ENCODE measurements at places on chromosomes 7 and 10.
A peak's percentile ranks its signal among the peaks of the same experiment; 100 is the strongest.

DNA sequence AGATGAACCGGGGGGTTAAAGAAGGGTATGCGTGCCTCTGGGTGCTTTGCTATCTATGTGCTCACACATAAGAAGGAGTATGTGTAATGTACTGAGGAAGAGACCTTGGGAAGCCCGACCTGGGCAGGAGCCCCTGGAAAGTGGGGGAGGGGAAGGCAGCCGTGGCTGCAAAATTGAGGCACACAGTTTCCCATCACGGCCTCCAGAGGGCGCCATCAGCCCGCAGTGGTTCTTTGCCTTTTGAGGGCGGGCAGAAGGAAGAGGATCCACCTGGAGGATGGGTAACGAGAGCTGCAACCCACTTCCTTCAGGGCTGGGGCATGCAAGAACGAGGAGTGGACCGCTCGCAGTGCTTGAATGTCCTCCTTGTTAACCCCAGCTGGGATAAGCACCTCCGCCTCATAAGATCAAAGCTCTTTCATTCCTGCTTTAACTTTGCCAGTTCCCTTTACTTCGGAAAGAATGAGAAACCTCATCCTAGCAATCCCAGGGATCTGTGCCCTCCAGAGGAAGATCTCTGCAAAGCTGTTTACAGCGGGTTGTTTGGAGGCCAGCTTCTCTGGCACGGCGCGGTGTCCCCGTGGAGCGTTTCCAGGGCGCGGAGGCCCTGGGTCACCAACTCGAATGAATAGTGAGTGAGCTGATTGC, 77.9 kb downstream of the PCGF5 start:
- DNase-seq = peak; percentile 65

DNA sequence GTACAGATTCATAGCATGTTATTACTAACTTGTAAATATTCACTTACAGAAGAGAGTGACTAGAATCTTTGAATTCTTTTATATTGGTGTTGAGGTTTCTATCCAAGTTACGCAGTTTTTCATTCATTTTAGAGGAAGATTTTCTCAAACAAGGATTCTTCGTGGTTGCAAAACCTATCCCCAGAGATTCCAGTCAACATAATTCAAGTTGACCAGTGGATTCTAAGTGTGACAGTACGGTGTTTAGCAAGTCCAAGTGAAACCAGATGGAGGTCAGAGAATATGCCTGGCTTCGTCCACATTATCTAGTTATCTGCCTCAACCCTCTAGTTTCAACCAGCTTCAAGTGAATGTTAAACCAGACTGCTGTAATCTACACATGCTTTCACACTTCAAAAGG, 131.9 kb downstream of the SDK1 start:
- DNase-seq = no peak

- no peak for DNase-seq
These were observed 386.6 kb upstream of the POM121L12 start for GRCh38 chr7:52648872-52649271.

DNA sequence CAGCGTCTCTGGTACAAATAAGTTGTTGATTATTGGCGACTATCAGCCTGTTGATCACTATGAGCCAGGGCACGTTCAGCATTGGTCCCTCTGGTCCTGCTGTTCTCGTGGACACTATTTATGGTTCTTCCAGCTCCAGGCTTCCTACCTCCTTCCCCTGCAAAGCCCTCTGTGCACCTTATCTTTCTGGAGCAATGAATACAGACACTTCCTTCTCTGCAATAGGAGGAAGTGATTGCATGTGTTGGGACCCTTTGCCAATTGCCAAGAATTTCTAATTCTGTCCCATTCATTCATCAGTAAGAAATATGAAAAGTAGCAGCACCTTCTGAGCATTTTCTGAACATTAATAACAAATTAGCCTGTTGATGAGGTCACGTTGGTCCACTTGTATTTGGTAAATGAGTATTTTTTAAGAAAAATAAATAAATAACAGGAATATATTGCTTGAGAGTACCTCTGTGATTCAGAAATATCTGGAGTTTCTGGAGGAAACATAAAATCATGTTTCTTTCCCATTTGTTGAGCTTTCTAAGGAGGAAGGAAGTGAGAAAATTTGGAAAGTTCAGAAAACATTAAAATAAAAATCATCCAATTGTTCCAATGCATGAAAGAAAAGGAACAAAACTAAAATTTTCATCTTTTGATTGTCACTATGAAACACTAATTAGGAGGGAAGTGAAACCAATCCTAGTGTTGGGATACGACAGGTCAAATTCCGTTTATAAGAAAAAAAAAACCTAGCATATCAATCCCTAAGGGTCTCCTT, 259.1 kb upstream of the KLF6 start:
- DNase-seq = no peak

GRCh38 chr7:107201795-107202450, 33.1 kb downstream of the HBP1 start:
- DNase-seq = peak; percentile 55

GRCh38 chr7:129886167-129886817, 66.5 kb downstream of the UBE2H start:
- no peak for DNase-seq

DNA sequence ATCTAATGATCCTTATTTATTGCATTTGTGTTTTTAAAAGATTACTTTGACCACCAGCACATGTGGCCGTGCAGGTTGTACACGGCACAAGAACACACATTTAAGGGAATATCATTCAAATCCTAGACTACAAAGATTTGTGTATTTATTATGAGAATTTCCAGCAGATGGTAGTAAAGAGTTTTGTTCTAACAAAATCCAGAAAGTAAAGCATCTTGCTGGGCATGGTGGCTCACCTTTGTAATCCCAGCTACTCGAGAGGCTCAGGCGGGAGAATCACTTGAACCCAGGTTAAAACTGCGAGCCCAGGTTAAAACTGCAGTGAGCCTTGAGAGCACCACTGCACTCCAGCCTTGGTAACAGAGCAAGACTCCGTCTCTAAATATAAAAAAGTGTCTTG, 31.5 kb downstream of the MACROH2A2 start:
- no peak for DNase-seq

DNA sequence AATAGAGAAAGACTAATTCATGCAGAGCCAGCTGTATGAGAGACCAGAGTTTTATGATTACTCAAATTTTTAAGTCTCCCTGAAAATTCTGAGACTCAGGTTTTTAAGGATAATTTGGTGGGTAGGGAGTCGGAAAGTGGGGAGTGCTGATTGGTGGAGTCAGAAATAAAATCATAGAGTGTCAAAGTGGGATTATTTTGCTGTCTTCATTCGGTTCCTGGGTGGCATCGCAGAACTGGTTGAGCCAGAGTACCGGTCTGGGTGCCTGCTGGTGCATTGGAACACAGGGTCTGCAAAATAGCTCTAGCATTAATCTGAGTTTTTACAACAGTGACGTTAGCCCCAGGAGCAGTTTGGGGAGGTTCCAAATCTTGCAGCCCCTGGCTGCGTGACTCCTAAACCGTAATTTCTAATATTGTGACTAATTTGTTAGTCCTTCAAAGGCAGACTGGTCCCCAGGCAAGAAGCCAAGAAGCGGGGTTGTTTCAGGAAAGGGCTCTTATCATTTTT, 32.4 kb downstream of the GPRIN2 start:
- DNase-seq = no peak

GRCh38 chr10:86233131-86233530, 133.5 kb downstream of the GRID1 start:
- no peak for DNase-seq

DNA sequence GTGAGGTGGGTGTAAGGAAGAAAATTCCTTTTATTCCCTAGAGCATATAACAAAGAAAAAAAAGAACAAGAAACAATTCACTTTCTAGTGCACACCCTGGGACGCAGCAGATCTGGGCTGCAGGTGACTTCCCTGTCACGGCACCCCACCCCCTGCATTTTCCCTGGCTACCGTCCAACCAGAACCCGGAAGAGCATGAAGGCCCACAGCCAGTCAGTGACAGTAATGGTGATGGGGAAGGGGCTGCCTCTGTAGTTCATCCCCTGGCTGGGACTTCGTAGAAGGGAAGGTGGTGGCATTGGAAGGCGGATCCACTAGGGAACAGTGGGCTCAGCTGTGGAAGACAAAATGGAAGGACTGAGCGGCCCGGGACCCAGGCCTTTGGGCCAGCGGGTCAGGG, 236.7 kb downstream of the BUB3 start:
- no peak for DNase-seq

GRCh38 chr10:51691135-51691534, 8.3 kb downstream of the CSTF2T start:
- DNase-seq = no peak

DNA sequence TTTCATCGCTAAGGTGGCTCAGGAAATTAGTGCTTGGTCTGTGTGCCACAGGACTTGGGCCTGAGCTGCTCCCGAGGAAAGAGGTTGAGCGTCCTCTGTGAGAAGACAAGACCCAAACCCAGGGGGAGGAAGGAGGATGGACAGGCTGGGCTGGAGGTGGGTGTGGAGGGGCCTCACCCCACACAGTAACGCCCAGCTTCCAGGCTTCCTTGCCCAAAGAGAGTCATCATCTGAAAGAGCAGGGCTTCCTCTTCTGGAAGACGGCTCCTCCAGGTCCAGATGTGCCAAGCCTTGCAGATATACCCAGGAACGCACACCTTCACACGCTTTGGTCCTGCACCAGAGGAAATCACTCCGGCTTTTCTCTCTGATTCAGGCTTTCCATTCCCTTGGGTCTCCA, 127.8 kb upstream of the MGMT start:
- DNase-seq = no peak

DNA sequence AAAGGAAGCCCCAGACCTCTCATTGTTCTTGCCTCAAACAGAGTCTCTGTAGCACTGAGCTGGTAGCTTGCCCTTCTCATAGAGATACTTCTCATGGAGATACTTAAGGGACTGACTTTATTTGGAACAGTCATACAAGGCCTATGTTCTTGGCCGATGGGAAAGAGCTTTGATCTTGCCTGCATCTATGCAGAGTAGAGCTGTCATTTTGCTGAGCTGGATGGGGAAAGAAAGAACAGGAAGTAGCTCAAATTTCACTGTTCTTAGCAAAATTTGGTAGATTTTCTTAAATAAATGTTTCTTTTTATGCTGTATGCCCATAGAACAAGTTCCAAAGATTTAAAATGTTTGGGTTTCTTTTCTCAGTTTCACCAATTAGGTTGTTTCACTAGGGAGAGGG, 119.3 kb upstream of the SEC61G start:
- DNase-seq = no peak

DNA sequence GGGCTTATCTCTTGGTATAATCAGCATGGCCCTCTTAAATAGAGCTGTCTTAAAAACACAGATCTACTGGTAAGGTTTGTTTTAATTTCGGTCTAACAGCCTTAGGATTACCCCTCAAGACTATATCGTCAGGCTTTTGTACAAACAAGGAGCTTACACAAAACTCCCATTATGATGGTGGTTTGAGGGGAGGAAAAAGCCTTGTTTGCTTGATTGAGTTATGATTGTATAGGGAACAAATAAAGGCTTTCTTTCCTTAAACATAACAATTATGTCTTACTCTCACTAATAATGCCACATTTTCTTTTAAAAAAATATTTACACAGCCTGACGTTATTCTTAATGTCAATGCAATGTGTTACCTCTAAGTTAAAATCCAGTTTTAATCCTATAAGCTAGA, 188.8 kb upstream of the TCF7L2 start:
- DNase-seq = no peak

GRCh38 chr10:75910032-75910431, 478.6 kb downstream of the LRMDA start:
- DNase-seq = no peak

GRCh38 chr10:69835233-69835632, 33.5 kb downstream of the COL13A1 start:
- DNase-seq = no peak

GRCh38 chr7:85004402-85004801, 182.5 kb downstream of the SEMA3D start:
- DNase-seq = no peak

DNA sequence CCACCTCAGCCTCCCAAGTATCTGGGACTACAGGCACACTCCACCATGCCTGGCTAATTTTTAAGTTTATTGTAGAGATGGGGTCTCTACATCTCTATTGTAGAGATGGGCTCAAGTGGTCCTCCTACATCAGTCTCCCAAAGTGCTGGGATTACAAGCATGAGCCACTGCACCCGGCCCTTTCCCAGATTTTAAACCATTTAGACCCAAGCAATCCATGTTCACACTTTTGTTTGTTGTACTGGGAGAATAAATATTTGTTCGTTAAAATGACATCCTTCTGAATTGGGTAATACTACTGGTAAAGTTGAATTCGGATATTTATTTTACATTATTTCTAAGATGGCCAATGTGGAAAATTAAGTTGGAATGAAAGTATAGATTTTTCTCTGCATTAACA, 52.7 kb downstream of the MINPP1 start:
- no peak for DNase-seq

DNA sequence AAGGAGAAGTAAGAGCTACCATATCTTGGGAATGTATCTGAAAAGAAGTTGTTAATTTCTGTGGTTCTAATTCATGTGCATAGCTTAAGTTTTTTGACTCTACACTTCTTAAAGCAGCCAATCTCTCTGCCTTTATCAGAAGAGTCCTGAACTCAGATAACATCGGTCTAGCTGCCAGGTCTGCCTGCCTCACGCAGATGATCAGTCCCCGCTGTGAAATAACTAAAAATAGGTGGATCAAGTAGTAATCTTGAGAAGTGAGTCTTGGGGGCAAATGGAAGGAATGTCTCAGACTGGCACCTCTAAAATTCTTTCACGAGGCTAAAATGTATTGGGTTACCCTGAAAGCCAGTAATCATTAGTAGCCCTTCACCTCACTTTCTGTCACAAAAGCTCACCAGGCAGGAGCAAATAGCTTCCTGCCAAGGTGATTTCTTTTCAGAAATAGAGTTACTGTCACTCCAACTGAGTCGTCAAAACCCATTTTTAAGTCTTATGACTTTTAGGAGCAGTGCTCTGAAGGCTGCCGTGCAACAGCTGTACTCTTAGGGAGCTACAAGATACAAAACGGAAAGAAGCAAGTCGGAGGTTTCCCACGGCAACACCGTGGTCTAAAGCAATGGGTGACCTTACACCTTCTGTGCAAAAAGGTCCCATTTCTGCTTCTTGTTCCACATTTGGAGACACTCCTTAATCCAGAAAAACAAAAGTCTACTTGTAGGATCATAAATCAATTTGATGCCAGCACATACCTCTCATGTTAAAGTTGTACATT, 85.2 kb downstream of the ABCB5 start:
- no peak for DNase-seq

- no peak for DNase-seq
These were observed 1.7 kb downstream of the CFAP43 start for GRCh38 chr10:104230490-104230889.

DNA sequence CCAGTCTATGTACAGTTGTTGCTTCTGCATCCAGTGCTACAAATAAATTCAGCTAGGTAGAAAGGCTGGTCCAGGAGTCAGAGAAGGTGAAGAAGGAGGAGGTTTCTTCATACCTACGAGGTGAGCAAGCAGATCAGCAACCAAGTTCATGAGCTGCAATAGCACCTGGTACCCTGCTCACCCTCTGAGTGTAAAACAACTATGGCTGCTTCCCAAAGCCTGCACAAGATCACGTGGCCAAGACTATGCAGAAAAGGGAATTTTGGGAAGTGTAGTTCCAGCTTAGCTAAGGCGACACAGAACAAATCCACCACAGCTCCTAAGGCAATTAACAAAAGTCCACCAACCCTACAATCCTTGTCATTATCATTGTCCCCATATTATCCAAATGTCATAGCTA, 95.9 kb upstream of the AUTS2 start:
- DNase-seq = no peak

GRCh38 chr7:112005205-112005775, 200.9 kb downstream of the DOCK4 start:
- no peak for DNase-seq
